Caco-2 (cell line): ENCODE measurements at places on chromosomes 13 and 19. TPM values are rescaled to one million over a fixed set of nuclear protein-coding genes. Genes with fewer than 3 reads are reported as not detected.

DNA sequence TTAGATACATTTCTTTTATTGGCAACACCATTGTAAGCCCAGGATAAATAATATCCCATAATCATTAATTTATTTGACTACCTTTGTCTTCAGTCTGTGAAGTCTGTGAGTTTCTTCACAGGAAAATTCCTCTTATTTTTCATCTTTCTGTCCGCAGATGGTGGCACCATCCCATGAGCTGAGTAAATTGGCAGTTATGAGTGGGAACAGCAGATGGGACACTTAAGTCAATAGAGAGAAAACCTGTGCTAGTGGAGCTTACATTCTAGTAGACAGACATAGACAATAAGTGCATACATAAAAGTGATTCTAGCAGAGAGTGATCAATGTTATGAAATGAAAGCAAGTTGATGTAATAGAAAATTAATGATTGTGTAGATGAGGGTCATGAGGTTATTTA lies 638.2 kb upstream of the MIR17HG start:
- no peak for DNase-seq

DNA sequence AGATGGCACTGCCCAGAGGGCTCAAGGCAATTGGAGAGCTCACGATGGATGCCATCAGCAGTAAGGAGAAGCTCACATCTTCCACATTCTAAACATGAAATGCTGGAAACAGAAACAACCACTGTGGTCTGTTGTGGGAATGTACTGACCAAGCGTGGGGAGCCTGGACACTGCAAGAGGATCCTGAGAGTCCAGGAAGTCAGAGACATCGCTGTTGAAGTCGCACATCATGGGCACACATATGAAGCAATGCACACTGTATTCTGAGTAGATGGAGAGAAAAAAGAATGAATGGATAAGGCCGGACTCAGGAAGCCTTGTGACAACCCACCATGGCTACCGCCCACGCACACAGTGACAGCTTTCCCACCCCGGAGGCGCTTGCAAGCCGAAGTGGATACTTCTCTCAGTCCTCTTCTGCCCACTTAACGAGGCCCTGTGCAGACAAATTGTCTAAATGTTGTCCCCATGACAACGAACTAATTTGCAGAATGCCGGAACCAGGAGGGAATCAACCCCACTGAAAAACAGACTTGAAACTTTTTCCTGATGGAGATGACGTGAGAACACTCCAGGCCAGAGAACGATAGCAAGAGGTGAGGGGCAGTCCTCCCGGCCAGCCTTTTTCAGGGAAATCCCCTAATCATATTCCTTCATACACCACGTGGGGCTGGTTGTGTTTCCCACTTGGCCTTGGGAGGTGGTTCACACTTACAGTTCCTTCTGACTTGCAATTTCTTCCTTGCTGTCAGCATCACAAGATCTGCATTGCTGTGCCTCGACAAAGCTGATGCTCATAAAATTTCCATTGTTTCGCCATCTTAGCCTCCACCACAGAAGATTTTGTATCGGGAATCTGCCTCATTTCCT lies 109.6 kb upstream of the SERP2 start:
- no peak for DNase-seq

BRCA2 gene
- 29.8 and 32.5 TPM in 2 replicates for total RNA-seq

- no peak for DNase-seq
Observed at GRCh38 chr13:100976993-100977392, 302.4 kb upstream of the TMTC4 start.

- DNase-seq: no peak
Observed at GRCh38 chr13:92510416-92510815, 716.2 kb upstream of the GPC6 start.

DNA sequence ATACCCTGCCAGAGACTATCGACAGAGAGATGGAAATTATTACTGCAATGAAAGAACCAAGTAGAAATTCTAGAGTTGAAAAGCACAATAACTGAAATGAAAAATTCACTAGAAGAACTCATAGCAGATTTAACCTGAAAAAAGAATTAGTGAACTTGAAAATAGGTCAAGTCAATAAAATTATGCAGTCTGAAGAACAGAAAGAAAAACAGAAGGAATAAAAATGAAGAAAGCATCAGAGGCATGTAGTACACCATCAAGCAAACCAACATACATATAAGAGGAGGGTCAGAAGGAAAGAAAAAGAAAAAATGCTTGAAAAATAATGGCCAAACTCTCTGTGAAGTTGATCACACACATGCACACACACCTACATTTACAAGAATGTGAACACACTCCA lies 3.6 kb upstream of the ZNF780B start:
- no peak for DNase-seq

GRCh38 chr13:21059641-21060337 lies 1.6 kb downstream of the LATS2 start:
- DNase-seq: no peak

DNA sequence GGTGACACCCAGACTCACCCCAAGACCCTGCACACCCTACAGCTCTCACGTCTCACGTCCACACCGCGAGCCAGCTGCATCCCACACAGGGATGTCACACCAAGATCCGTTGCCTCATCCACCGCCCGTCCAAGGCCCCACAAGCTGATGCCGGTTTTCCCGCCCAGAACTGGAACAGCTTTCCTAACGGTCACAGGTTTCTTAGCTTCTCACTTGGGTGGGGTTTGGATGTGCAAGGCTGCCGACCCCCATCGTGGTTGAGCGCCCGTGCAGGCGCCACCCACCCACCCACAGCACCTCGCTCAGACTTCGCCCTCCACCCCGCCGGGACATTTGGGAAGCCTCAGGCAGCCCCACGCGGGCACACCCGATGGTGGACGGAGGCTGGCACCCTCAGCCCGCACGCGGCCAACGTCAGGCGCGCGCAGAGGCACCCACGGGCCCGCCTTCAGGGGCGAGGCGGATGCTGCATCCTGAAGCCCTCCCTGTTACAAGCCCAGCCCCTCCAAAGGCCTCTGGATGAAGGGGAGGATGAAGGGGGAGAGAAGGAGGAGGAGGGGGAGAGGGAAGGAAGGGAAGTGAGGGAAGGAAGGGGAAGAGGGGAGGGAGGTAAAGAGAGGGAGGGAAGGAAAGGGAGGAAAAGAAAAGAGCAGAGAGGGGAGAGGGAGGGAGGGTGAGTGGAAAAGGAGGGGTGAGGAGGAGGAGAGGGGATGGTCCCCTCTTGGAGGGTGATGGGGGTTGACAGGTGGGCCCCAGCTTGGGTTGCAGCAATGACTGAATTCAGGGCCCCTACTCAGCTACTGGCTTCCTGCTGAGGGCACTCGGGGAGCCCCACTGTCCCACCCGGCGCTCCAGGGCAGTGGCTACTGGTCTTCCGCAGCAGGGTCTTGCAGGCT lies 12.8 kb downstream of the ONECUT3 start:
- DNase-seq: no peak

MBD3L3 gene
- total RNA-seq: not detected in 2 replicates
